ENCODE measurements at places on chromosomes 2 and 18.

- DNase-seq: no peak
These were observed 95.0 kb downstream of the MSH2 start for GRCh38 chr2:47497843-47498460.

- no peak for DNase-seq
These were observed 582.8 kb downstream of the ZEB2 start for GRCh38 chr2:143936848-143937722.

DNA sequence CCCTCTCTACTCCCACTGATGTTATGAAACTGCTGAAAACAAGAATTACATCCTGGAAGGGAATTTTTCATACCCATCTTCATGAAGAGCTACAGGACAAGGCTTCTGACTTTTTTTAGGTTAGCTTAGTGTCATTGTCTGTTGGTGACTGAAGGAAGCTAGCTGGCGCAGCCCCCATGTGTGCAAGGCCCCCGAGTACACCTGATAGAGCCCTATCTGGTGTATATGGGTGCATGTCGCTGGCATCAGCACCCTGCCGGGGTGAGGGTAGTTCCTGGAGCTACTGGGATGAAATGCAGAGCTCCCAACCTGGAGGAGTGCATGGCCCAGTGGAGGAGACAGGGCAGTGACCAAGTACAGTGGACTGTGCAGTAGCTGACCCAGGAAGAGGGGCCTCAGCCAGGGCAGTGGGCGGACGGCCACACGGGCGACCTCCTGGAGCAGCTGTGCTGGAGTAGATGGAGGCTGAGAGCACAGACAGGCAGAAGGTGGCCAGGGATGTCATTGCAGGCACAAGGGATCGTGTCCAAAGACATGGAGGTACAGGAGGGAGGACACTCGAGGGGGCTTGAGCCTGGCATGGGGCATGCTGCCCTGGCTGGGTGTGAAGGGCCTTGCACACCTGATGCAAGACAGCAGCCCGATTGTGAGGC lies 12.1 kb downstream of the IMPA2 start:
- DNase-seq: no peak

DNA sequence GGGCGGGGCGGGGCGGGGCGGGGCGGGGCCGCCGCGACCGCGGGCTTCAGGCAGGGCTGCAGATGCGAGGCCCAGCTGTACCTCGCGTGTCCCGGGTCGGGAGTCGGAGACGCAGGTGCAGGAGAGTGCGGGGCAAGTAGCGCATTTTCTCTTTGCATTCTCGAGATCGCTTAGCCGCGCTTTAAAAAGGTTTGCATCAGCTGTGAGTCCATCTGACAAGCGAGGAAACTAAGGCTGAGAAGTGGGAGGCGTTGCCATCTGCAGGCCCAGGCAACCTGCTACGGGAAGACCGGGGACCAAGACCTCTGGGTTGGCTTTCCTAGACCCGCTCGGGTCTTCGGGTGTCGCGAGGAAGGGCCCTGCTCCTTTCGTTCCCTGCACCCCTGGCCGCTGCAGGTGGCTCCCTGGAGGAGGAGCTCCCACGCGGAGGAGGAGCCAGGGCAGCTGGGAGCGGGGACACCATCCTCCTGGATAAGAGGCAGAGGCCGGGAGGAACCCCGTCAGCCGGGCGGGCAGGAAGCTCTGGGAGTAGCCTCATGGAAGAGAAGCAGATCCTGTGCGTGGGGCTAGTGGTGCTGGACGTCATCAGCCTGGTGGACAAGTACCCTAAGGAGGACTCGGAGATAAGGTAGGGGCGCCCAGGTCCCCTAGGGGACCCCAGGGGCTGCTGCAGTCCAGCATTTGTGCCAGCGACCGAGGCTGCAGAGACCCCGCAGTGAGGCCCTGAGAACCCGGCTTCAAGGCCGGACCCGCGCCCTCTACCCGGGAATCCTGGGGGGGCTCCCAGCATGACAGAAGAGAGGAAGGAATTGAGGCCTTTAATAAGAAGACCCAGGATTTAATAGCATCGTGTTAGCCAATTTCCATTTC lies at the start of gene KHK:
KHK (plus strand) TSS at position 49 of the 870 bp plus-strand sequence; CDS start at position 537, 488 bp downstream.
- peak; percentile 69 for DNase-seq

GRCh38 chr2:196130039-196130825 lies 41.1 kb downstream of the STK17B start:
- no peak for DNase-seq

- no peak for DNase-seq
These were observed 3.8 kb downstream of the PAX3 start for GRCh38 chr2:222294996-222295367.

DNA sequence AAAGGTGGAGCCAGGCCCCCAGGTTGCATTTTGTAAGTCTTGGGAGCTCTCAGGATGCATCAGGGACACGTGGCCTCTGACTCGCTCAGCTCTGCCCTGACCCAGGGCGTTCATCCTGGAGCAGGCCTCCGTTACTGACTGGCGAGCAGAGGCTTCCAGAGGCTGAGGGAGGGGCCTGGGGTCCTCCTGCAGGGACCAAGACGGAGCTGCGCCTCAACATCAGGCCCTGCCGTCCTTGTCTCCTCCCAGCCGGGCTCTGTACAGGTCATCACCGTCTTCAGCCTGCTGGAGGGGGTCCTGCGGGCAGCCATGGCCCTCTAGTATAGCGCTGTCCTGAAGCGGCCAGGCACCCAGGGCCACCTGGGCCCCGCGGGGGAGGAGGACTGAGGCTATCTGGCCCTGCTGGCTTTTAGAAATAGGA lies 10.2 kb upstream of the ALPP start:
- no peak for DNase-seq

DNA sequence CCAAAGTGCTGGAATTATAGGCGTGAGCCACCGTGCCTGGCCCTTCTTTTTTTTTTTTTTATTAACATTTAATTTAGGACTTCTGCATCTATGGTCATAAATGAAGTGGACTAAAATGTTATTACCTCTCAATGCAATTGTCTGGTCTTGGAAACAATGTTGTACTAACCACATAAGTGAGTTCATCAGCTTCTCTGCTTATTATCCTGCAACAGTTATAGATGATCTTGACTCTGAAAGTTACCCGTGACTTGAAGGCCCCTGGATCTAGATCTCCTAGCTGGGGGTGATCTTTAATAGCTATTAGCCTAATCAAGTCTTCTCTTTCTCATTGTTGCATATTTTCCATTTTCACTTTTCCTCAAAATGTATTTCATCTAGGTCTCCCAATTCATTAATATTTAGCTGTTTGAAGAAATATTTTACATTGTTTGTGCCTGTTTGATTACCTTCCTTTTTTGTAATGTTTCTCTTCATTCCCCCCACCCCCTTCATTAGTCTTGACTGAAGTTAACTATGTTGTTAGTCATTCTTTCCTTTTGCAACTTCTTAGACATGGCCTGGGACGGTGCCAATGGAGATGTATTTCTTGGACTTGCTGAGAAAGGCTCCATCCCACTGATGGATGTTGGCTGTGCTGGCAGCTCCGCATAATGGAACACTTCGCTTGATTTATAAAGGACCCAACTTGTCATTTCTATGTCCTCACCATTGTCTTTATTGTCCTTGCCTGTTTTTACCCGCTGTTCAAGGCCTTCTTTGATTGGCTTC lies 141.6 kb upstream of the RIOK3 start:
- no peak for DNase-seq

GRCh38 chr2:30382995-30383394 lies 64.1 kb upstream of the LCLAT1 start:
- peak; percentile 22 for DNase-seq

- no peak for DNase-seq
These were observed 22.2 kb upstream of the EPC2 start for GRCh38 chr2:148622366-148622765.

DNA sequence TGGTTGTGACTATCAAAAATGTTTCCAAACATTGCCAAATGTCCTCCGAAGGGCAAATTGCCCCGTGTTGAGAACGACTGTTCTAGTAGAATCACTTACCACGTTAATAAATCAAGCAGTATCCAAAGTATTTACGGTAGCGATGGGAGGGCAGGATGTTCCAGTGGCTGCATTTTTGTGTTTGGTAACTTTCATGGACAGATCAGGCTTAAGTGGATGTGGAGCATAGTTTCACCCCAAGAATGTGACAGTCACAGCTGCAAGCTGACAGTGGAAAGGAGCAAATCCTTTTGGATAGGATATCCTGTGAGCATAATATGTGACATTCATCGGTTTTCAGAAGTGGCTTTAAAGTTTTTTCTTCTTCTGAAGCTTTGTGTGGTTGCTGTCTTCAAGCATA lies 46.3 kb upstream of the DARS1 start:
- no peak for DNase-seq

DNA sequence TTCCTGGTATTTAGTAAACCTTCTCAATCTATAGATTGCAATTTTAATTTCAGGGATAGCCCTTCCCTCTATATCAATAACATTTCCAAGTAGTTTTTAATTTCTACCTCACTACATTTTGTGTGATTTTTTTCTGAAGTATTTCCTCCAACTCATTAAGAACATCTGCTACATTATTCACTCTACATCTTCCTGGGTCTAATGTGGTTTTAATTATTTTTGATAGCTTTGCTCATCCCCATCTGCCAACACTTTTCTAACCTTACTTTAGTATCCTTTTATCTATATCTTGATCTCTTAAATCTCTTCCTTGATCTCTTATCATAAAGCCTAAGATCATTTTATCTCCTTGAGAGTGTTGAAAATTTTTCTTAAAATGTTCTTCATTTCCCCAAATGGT lies 278.3 kb upstream of the CYP26B1 start:
- DNase-seq: no peak

GRCh38 chr2:24432735-24433134 lies 58.3 kb upstream of the NCOA1 start:
- DNase-seq: no peak

DNA sequence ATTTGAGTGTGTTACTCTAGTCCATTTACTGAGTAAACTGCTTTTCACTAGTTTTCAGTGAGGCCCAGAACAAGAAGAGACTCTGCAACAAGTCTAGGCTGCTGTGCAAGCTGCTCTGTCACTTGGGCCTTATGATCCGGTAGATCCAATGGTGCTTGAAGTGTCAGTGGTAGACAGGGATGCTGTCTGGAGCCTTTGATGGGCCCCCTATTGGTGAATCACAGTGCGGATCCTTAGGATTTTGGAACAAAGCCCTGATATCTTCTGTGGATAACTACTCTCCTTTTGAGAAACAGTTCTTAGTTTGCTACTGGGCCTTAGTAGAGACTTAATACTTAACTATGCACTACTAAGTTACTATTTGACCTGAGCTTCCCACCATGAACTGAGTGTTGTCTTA lies 150.2 kb downstream of the TMEFF2 start:
- no peak for DNase-seq

- no peak for DNase-seq
These were observed 324.0 kb downstream of the GALNT13 start for GRCh38 chr2:154195644-154196195.

GRCh38 chr18:73780218-73780617 lies 367.4 kb downstream of the FBXO15 start:
- no peak for DNase-seq

- DNase-seq: no peak
These were observed 32.8 kb upstream of the DNAH7 start for GRCh38 chr2:196101325-196101991.

- DNase-seq: no peak
These were observed 51.0 kb downstream of the LAMA3 start for GRCh38 chr18:23740105-23740830.

DNA sequence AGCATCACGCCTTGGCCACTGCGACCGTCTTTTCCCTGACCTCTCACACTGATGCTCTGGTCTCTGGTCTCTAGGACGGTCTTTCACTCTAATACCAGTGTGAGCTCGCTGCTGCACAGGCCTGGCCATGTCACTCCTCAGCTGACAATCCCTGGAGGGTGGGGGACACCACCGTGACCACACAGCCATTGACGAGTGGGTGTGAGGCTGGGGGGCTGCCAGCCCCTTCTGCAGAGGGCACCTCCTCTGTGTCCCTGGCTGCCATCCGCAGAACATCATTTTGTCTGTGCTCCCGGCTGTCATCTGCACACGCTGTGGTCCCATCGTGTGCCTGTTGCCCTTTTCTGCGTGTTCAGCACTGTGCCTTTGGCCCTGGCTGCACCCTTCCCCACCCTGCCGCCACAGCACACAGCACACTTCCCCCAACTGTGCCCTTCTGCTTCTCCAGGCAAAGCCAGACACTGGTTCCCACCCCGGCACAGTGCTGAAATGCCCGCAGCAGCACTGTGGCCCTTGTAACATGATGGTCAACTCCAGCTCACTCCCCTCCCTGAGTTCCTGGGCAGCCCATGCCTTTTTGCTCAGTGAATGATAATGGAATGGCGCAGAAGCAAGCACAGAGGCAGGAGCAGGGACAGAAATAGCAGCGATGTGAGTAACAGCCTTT lies 30.4 kb upstream of the INHBB start:
- no peak for DNase-seq

- no peak for DNase-seq
These were observed 886.3 kb downstream of the SLC4A3 start for GRCh38 chr2:220513573-220514288.

DNA sequence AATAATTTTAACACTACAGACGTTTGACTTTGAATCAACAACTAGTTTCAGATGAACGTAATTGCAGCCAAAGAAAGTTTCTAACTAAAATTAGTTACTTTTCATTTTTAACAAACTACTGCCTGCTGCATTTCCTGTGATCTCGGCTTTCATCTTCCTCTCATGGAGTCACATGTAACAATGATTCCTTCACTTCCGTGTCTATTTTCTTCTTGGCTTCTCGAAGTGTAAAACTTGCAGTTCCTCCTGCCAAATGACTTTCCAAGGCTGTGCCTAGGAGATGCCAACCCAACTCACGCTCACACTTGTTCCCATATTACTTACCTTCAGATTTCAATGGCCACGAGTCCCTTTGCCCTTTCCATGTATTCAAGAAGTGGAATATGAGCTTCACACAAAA lies 1406.3 kb upstream of the CELF4 start:
- DNase-seq: no peak

DNA sequence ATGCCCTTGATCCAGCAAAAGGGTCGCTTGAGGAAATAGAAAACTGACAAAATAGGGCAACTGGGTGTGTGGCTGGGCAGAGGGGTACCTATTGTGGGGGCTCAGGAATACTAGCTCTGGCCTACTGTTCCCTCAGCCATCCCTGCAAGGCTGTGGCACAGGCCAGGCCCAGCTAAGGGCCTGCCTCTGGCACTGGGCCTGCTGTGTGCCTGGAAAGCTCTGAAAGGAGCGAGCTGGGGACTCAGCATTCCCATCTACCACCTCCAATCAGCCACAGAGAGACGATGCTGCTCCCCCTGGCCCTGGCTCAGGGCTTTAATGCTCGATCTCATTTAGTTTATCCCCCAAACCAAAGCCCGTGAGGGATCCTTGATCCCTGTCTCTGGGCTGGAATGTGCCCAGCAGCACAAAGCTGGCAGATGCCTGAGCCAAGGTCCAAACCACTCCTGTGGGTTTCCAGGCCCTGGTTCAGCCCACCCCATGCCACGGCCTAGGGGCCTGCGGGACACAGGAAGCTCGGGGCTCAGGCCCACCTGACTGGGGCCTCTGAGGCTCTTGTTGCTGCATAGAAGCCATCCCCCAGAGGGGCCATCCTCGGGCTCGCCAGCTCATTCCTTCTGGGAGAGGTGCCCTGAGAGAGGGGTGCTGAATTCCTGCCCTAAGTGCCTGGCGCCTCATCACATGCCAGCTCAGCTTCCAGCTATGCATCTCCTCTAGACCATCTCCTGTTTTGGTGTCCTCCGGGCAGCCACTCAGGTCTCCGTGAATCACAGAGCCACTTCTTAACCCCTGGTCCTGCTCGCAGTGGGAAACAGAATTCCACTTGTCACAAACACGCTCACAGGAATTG lies 43.0 kb upstream of the KCNF1 start:
- DNase-seq: no peak

- no peak for DNase-seq
These were observed 2.9 kb downstream of the FN1 start for GRCh38 chr2:215432759-215433594.
